ENCODE measurements at places on chromosomes 3 and 15.

DNA sequence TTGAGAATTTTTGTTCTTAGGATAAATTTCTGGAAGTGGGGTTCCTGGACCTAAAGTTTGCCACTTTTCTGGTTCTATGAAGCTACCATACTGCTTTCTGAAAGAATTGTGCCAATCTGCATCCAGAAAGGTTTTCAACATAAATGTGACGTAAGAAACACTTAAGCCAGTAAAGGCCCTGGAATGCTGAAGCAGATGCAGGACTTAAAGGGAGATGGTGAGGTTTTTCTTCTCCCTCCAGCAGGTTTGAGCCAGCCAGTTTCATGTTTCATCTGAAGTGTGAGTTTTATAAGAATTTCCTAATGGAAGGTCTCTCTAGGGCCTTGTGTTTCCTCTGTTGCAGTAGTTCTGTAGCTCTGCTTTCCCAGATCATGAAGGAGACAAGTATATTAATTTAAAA is 33.1 kb downstream of the ZNF592 start:
- DNase-seq = peak; percentile 13

- no peak for DNase-seq
These were observed 1260.4 kb downstream of the ROBO1 start for GRCh38 chr3:78507196-78507984.

GRCh38 chr3:33897306-33897705 is 98.9 kb downstream of the PDCD6IP start:
- DNase-seq = no peak

- no peak for DNase-seq
These were observed 116.8 kb downstream of the LMLN start for GRCh38 chr3:198076722-198077308.

GRCh38 chr15:42498212-42499068 is 3.0 kb downstream of the SNAP23 start:
- DNase-seq = no peak

- no peak for DNase-seq
These were observed 54.1 kb downstream of the GUCA1C start for GRCh38 chr3:108899530-108899929.

GRCh38 chr15:36401586-36401966 is 177.8 kb upstream of the CDIN1 start:
- DNase-seq = no peak

DNA sequence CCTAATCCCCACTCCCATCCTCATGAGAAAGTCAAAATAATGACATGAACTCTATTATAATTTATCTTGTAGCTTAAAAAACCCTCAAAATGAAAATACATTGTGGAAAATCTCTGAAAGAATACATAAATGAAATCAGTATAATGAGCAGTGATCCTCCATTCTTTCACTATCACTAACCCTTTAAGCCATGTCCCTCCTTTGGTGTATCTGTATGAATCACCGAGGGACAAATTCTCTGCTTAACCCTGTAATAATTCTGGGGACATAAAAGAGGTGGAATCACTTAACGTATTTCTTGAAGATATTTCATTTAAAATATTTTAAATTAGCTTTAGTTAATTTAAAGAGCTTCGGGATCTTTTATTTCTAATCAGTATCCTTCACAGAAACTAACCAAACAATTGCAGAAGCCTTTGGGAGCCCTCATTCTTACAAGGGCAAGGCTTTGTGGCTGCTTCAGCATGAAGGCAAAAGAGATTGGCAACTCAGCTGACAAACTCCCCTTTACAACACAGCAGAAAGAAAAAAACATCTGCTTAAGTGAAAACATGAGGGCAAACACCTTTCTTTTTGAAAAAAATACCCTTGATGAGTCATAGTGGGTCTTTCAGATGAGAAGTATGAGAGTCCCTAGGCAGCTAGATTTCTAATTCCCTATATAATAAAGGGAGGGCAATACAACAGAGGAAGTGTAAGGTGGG is 44.0 kb upstream of the ALCAM start:
- DNase-seq = no peak

GRCh38 chr15:78060232-78060631 is 17.3 kb downstream of the TBC1D2B start:
- DNase-seq = no peak

All from activated CD8-positive, alpha-beta memory T cell treated with anti-CD3 and anti-CD28 coated beads for 24 hours (primary cell).